ENCODE measurements at places on chromosomes 16 and 17. TPM values are rescaled to one million over a fixed set of nuclear protein-coding genes. Genes with fewer than 3 reads are reported as not detected.

The SLC12A3 gene
- not detected for total RNA-seq

- peak; percentile 91 for DNase-seq
Measured at GRCh38 chr17:27532269-27533263, 76.3 kb downstream of the KSR1 start.

- DNase-seq, result no peak
Measured at GRCh38 chr17:77408284-77408683, 267.5 kb downstream of the SEC14L1 start.

The TMC7 gene
- total RNA-seq, result 5.0 TPM

- DNase-seq, result peak; percentile 65
Measured at GRCh38 chr16:730666-731509, 4.0 kb downstream of the HAGHL start.

GRCh38 chr16:29993191-29993902 lies 2.1 kb downstream of the HIRIP3 start:
- DNase-seq, result no peak

DNA sequence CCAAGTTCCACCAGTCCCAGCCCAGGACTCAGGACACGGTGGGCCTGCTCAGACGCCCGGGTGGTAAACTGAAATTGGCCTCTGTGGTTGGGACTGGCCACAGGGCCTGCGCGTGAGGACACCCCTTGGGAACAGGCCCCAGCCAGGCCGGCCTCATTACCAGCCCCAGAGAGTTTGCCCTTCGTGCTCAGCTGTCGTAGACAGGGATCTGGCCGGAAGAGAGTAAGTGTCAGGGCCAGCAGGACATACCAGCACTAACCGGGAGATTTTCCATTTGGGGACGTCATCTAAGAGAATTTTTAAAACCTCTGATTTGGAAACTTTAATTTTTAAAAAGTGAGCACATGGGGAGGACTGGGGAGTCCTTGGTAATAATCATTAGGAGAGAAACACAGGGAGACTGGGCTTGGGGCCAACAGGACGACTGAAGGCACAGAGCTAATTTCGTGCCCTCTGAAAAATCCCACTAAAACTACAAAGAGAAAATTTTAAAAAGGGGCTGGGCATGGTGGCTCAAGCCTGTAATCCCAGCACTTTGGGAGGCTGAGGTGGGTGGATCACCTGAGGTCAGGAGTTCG lies 2.4 kb upstream of the RBFOX3 start:
- DNase-seq, result no peak
